Vagina (tissue), 2 donors: ENCODE measurements at places on chromosomes 2 and 18. TPM values are rescaled to one million over a fixed set of nuclear protein-coding genes. Genes with fewer than 3 reads are reported as not detected.
A peak's percentile ranks its signal among the peaks of the same experiment; 100 is the strongest.

GRCh38 chr2:8527676-8528075 lies 154.2 kb upstream of the ID2 start:
- no peak overlapping the region for H3K4me3 ChIP-seq
- no peaks in the 10 kb centered on the region for H3K36me3 ChIP-seq
- DNase-seq, result no peak
- no peak overlapping the region for H3K27ac ChIP-seq
- H3K4me1 ChIP-seq, result peaks cover 19% of the 10 kb centered on the region

DNA sequence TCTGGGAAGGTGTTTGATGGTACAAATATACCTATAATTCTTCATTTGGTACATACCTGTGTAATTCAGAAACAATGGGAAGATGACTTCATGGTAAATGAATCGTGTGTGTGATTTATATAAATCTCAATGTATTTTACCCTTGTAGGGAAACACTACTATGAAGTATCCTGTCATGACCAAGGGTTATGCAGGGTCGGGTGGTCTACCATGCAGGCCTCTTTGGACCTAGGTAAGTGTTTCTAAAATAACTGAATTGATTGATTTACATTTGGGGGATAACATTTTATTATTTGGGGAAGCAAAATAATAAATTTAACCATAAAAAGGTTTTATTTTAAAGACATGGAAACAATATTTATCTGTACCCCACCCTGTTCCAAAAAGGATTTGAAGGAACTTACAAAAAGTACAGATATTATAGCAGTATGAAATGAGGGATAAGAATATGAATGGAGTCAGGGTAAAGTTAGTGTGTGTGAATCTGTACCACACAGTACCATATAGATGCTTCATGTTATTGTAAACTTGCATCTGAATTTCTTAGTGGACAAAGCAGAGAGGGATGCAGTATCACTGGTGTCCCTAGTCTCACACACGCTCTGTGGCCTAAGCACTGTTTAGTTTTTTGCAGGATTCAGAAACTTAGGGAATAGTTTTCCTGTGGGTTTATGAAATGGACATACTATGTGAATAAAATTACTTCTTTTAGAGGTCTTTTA lies 11.5 kb downstream of the DDX1 start:
- DNase-seq, result no peak
- no peaks in the 10 kb centered on the region for H3K36me3 ChIP-seq
- no peaks in the 10 kb centered on the region for H3K4me1 ChIP-seq
- H3K27ac ChIP-seq, result no peak overlapping the region
- H3K27me3 ChIP-seq, result no peaks in the 10 kb centered on the region
- no peak overlapping the region for H3K4me3 ChIP-seq

DNA sequence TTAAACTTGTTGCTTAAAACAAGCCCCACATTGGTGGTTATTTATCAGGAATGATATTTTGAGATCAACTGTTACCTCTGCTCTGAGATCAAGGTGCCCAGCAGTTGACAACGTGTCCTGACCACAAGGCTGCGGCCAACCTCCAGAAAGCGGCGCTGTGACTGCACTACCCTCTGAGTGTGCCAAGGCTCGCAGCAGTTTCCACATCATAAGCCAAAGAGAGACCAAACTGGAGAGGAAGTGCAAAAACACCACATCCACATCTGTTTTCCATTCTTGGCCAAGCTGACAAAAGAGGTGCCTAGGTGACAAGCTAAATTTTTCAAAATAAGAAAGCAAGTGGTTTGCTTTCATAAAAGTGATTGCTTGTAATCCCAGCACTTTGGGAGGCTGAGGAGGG lies 410.8 kb upstream of the POU3F3 start:
- no peaks in the 10 kb centered on the region for H3K4me1 ChIP-seq
- DNase-seq, result no peak
- H3K27me3 ChIP-seq, result no peaks in the 10 kb centered on the region
- H3K4me3 ChIP-seq, result no peak overlapping the region

DNA sequence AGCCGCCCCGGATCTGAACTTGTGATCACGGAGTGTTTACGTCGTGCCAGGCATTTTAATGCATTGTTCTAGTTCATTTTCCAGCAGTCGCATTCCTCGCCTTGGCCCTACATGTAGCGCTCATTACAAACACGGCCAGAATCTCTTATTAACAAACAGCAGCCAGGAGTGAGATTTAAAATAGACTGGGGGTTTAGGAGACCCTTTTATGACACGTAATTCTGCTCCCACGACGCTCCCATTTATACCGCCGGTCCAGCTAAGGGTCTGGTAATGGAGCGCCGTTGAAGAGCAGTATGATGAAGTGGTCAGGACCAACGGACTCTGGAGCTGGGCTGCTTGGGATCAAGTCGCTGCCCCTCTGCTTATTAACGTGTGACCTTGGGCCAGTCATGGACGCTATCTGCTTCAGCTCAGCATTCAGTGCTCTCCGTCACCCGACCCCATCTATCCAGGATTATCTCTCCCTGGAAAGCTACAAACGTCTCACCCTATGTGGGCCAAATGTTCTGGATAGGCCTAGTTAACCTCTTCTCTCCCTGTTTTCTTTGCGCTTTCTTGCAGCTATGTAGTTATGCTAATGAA lies 745 bp downstream of the MSH2 start:
- H3K36me3 ChIP-seq, result no peaks in the 10 kb centered on the region
- H3K27ac ChIP-seq, result peak overlapping the region; percentile 42
- H3K27me3 ChIP-seq, result no peaks in the 10 kb centered on the region
- DNase-seq, result no peak
- H3K4me1 ChIP-seq, result peaks cover 18% of the 10 kb centered on the region

DNA sequence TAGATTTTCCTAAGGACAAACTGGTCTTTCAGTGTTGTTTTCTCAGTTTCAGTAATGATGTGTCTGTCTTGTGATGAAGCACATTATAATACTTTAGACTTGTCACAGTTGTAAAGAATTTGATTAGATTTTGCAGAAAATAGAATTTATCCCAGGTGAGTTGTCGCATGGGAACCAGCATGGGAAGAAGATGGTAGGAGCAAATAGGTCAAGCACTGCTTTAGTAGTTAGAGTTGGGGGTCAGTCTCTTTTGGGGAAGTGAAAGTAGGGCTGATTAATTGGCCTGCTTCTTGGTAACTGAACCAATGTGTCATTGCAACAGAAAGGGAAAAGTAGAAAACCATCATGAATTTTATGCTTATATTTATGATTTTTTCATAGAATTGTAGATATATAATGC lies 153.2 kb upstream of the MYO3B start:
- H3K4me3 ChIP-seq, result no peak overlapping the region
- no peaks in the 10 kb centered on the region for H3K36me3 ChIP-seq
- no peaks in the 10 kb centered on the region for H3K4me1 ChIP-seq
- DNase-seq, result no peak

Gene MC5R
- 0.74 TPM for total RNA-seq

Gene TEX261
- total RNA-seq, result 29.0 TPM
